Suppressor macrophage (primary cell): ENCODE measurements at places on chromosomes 2 and 18.

DNA sequence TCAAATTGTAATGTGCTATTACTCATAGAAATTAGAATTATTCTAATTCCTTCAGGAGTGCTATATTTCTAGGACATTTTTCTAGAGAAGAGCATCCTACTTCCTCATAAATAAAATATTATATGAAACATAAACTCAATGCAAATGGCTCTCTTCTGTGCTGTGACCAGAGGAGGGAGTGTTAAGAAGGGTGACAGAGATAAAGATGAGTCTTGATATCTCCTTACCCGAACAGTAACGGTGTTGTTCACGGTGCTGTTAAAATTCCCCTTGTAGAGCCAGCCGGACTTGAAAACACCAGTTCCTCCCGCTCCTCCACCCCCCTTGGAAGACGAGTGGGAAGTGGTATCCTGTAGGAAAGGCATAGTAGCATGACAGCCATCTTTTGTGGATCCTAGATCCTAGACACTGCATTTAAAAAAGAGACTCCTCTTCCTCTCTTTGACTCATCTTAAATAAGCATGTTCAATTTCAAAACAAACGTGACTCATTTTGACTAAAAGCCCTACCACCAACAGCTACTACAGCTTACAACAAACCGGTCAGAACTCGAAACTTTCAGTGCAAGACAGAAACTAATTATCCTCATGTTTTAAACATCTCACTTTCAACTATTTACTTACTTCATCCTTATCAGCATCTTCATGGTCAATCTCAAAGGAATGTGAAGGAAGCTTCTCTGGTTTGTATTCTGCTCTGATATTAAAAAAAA lies 156.3 kb downstream of the DOCK10 start:
- peak; percentile 38 for DNase-seq

- peak; percentile 45 for DNase-seq
These were observed 78.5 kb upstream of the STK17B start for GRCh38 chr2:196249860-196250259.

DNA sequence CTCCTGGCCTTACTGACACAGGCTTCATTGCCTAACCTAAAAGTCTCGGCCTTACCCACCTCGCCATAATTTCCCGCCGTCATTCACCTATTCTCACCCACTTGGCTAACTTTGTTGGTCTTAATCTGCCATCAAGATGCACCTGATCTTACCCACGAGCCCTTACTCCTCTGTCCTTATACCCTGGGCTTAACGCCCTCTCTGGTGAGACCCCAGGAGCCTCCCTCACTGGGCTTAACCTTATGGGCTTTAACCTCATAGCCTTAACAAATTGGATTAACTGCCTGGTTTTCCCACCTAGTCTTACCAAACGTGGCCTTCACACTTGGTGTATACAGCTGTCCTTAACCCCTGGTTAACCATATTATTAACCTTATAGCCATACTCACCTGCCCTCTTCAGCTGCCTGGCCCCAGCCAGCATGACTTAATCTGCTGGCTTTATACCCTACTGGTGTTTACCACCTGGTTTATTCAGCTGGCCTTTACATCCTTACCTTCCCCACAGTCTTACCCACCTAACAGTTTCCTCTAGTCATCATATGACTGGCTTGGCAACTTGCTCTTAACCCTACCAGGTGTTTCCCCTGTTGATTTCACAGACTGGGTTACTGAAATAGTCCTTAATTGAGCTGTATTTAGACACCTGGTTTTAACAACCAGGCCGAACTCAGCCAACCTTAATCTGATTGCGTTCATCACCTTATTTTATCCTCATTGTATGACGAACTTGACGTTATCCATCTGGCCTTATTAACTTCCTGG lies 132.0 kb upstream of the ZSWIM2 start:
- DNase-seq, result no peak

GRCh38 chr2:140892436-140892835 lies 1238.4 kb downstream of the LRP1B start:
- DNase-seq, result no peak

GRCh38 chr2:159710601-159711180 lies 1.6 kb upstream of the MARCHF7 start:
- DNase-seq, result peak; percentile 17
